Hematopoietic multipotent progenitor cell treated with erythropoietin and hydrocortisone succinate and interleukin-3 and kit ligand, for 4 days (in vitro differentiated cells): ENCODE measurements at places on chromosomes 2 and 18.

- DNase-seq = no peak
These were observed 35.2 kb downstream of the CENPO start for GRCh38 chr2:24828238-24828996.

DNA sequence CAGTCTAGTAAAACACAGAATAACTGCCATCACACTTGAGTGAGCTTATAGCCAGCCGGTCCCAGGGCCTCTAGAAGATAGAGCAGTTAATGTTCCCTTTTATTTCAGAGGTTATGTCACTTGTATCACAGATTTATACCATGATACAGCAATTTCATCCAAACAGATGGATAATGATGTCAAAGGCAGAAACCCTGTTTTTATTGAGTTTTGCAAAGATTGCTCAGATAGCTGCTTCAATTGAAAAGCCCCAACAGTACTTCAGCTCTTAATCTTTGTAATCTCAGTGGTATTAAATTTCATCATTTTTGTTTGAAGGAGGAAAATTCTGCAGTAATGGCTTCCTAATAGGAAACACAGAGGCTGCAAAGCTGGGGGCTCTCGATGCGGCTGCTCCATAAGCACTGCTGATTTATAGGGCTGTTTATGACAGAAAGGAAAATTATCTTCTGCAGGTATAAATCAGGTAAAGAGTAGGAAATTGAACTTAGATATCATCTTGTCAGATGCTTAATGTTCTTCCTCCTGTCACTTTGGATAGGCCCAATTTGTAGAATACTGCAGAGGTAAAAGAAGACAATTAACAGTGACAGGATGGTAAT is 112.3 kb downstream of the LNPK start:
- DNase-seq = no peak

- no peak for DNase-seq
These were observed 786 bp downstream of the TAF1B start for GRCh38 chr2:9844036-9844483.

GRCh38 chr18:79000997-79001396 is 21.4 kb downstream of the SALL3 start:
- DNase-seq = no peak

GRCh38 chr2:102841107-102841840 is 79.4 kb downstream of the TMEM182 start:
- DNase-seq = peak; percentile 84

GRCh38 chr2:236632295-236633218 is 62.9 kb downstream of the ACKR3 start:
- DNase-seq = no peak

GRCh38 chr2:232410238-232410900 is 3.7 kb downstream of the ALPG start:
- no peak for DNase-seq

- no peak for DNase-seq
These were observed 32.1 kb upstream of the MAPK4 start for GRCh38 chr18:50527636-50528307.

- DNase-seq = peak; percentile 33
These were observed 830 bp downstream of the DNER start for GRCh38 chr2:229713371-229714079.

GRCh38 chr2:123928358-123928757 is 96.7 kb upstream of the CNTNAP5 start:
- no peak for DNase-seq

DNA sequence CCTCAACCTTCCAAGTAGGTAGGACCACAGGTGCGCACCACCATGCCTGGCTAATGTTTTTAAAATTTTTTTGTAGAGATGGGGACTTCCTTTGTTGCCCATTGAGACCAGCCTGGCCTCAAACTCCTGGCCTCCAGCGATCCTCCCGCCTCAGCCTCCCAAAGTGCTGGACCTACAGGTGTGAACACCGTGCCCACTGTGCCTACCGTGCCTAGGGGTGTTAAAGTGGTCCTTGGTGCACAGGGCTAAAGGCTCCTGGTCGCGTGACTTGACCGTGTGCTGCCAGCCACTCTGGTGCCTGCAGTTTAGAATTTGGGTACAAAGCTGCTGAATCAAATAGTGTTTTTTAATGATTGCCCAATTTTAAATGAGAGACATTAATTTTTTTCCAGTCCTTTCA is 51.0 kb upstream of the KCNG2 start:
- DNase-seq = no peak

DNA sequence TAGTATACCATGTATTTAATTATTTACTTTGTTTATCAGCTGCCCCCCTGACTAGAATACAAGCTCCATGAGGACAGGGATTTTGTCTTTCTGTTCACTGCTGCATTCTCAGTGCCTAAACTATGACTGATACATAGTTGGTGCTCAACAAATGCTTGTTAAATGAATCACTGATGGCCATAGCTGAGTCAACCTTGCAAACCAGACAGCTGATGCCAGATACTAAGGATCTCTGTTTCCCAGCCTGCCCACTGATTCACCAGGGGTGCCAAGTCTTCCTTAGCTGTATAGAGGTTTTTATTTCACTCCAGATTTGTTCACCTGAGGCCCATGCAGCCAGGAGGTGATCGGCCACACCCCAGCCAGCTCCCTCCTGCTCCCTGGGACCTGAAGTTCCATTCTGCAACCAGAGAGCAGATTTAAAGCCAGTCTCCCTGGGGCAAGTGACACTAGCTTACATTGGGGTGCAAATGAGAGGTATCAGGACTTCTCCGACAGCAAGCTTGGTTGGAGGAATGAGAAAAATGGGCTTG is 92.2 kb downstream of the C1QL2 start:
- no peak for DNase-seq
